Ascending aorta (tissue), 2 donors: ENCODE measurements at places on chromosomes 1 and 21.

GRCh38 chr1:110976089-110976488 lies 12.4 kb upstream of the LRIF1 start:
- no peak for DNase-seq

- DNase-seq = no peak
Observed at GRCh38 chr1:54866801-54867716, 19.9 kb downstream of the DHCR24 start.

DNA sequence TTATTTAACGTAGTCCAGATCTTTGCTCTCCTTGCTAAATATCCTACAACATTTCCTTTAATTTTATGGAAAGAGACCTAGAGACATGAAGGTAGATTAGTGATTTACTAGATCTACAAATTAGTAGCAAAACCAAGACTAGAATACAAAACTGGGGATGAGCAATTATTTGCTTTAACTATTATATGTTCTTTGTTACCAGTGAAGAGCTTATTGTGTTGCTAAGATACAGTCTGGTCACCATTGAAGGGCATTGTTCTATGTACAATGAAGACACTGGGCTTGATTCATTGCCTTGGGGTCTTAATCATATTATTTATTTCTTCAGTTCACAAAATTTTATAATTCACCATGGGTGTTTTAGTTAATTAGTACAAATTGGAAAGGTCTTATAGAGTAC lies 88.3 kb downstream of the S1PR1 start:
- no peak for DNase-seq

- no peak for DNase-seq
Observed at GRCh38 chr1:29120947-29121485, 2.7 kb downstream of the TMEM200B start.
